ENCODE measurements at places on chromosomes 2 and 18.

- no peak for DNase-seq
These were observed 14.4 kb downstream of the FAM178B start for GRCh38 chr2:96971926-96972444.

GRCh38 chr2:159859583-159859982 is 61.6 kb upstream of the CD302 start:
- no peak for DNase-seq

GRCh38 chr2:109222825-109223471 is 93.9 kb downstream of the SH3RF3 start:
- DNase-seq: no peak

- DNase-seq: no peak
These were observed 302.7 kb upstream of the SMIM21 start for GRCh38 chr18:75730249-75730648.

- DNase-seq: no peak
These were observed 84.9 kb upstream of the ST8SIA3 start for GRCh38 chr18:57267368-57267925.

DNA sequence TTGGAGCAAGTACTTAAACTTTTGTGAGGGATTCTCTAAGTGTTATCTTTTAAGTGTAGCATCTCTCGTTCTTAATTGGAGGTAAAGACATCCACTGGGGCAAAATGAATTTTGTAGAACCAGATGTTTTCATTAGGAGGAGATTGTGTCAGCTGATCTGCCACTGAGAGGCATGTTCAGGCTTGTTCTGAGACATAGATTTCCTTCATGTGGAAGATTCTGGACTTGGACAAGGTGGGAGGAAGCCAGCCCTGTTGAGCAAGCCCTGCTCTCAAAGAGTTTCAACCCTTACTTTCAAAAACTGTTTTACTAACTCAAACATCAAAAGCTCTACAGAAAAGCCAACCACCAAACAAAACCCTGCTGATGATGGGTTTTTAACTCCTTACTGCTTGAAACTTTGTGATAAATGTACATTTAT is 6.5 kb downstream of the MAP4K4 start:
- no peak for DNase-seq

DNA sequence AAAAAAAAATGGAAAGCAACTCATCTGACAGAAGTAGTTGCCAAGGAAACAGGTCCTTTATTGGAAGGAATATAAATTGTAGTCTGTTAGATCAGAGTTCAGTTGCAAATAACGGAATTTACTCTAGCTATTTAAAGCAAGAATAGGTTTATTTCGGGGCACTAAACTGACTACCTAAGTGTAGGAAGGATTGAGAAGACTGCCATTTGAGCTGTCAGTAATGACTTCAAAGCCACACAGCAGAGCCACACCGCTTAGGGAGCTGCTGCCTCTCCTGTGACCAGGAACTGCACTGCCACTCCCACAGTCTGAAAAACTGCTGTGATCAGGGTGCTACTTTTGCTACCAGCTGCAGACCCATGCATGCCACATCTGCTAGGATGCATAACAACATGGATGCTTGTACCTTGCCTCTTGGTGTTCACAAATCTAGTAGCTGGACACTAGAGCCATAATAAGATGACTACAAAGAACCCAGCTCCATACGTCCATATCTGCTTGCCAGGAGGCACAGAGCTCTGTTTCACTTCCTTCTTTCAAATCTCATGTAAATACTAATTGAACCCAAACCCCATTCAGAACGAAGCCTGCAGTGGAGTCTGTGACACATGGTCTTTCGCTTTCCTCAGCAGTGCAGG is 2.2 kb downstream of the DSG2 start:
- no peak for DNase-seq

GRCh38 chr2:176101216-176101830 is 1.7 kb downstream of the HOXD12 start:
- no peak for DNase-seq

DNA sequence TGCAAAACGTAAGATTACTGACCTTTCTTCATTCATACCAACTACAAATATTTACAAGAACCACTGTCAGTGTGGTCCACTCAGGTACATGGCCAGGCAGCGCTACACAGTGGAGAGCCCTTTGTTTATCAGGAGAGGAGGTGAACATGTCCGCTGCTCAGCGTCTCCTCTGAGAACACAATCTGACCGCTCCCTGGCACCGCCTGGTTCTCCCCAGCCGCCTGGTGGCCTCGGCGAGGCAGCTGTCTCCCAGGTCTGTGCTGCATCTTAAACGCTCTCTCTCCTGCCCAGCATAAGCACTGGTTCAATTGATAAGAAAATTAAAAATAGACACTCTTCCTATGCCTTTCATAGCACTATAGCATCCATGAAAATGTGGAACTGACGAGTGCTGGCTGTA is 146.8 kb upstream of the PXDN start:
- no peak for DNase-seq

GRCh38 chr2:219399716-219400478 is 12.2 kb upstream of the DNPEP start:
- DNase-seq: no peak

DNA sequence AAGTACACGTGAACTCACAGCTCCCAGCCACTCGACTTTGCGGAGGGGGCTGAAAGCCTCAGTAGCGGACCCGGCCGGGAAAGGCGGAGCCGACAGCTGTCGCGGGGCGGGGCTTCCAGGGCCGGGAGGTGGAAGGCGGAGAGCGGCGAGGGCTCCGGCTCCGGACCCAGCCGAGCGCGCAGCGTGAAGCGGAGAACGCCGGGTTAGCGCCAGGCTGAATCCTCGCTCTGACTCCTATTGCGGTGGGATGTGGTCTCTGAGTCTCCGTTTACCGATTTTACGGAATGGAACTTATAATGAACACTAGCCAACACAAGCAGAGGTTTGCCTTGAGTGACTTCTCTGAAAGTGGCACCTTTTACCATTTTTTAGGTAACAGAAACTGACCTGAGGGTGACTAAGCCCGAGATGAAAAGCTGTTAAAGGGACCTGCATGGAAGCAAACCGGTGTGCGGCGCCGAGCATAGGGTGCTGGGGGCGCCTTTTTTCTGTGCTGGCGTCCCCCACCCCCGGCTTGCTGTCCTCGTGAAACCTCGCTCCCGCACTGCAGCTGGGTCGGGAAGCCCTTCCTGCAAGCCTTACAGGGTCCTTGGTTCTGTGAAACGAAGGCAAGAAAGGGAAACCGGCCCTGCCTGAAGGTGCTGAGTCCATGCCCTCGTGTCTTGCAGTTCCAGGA is 72.9 kb downstream of the EN1 start:
- DNase-seq: peak; percentile 36

GRCh38 chr2:3610415-3610814 is 15.5 kb downstream of the COLEC11 start:
- no peak for DNase-seq

DNA sequence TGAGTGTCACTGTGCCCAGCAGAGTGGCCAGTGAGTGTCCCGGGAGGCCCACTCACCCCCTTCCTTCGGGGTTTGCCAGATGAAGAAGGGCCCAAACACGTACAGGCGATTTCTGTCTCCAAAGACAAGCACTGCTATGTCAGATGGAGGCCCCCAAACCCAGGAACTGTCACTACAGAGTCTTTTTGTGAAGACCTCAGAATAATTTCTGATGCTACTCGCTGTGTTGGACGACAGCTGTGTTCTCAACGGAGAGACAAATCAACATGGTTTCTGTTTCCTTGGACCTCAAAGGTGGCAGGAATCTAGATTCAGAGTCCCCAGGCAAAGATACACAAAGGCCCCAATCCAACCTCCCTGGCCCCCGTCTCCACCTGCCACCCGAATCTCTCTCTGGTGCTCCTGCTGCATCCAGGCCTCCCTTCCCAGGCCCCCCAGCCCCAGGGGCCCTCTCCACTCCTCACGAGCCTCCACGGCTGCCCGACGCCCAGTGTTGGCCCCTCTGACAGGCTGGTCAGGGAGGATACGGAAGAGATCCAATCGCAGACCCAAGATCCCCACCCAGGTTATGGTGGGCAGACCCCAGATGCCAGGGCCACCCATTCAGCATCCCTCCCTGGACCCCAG is 2.4 kb upstream of the GPR17 start:
- no peak for DNase-seq

DNA sequence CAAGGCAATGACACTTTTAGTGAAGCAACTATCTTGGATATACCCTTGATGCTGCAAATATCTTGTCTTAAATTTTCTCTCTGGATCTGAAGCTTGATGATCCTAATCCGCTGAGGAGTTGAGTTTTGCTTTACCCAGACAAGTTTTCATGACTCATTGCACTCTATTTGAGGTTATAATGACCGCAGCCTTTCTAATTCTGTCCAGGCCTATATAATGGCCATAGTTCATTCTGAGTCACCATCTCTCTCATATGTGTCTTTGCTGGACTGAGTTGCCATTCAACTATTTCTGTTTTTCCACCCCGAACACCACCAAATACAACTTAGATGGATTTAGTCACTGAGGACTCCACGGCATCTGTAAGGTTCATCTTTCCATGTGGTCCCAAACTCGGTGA is 802.1 kb upstream of the FAM98A start:
- DNase-seq: peak; percentile 12

DNA sequence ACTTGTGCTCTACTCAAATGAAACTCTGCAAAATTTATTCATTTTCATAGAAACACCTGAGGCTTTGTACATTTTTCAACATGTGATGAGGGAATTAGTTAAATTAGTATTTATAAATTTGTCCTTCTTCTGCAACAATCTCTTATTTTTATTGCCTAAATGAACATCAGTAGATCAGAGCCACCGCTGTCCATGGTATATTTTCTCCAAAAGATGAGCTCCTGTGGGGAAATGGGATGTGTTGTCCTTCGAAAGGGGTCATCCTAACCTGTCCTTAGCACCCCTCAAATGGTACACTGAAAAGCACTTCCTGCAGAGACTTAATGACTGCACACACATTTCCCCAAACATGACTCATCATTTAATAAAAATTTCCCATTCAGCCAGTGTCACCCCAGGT is 714.6 kb downstream of the MBD2 start:
- no peak for DNase-seq

GRCh38 chr2:182652326-182652725 is 63.7 kb upstream of the DNAJC10 start:
- no peak for DNase-seq

GRCh38 chr2:214575030-214575429 is 164.2 kb downstream of the VWC2L start:
- no peak for DNase-seq

GRCh38 chr18:12233378-12233777 is 20.8 kb upstream of the CIDEA start:
- DNase-seq: peak; percentile 99

DNA sequence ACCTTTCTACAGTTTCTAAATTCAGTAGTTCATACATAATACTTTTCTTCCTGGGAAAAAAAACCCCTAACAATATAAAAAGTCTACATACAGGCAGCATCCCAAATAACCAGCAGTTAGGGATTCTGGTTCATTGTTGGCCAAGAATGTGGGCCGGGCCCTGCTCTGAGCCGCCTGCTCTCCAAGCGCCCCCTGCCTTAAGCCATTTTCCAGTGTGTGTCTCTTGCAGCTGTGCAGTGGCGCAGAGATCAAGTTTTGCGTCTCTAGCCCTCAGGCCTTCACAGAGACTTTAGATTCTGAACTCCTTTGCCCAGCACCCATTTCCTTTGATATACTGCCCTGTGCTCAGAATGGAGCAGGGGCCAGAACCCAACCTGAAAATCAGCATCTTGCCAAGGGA is 32.9 kb downstream of the RMC1 start:
- no peak for DNase-seq

DNA sequence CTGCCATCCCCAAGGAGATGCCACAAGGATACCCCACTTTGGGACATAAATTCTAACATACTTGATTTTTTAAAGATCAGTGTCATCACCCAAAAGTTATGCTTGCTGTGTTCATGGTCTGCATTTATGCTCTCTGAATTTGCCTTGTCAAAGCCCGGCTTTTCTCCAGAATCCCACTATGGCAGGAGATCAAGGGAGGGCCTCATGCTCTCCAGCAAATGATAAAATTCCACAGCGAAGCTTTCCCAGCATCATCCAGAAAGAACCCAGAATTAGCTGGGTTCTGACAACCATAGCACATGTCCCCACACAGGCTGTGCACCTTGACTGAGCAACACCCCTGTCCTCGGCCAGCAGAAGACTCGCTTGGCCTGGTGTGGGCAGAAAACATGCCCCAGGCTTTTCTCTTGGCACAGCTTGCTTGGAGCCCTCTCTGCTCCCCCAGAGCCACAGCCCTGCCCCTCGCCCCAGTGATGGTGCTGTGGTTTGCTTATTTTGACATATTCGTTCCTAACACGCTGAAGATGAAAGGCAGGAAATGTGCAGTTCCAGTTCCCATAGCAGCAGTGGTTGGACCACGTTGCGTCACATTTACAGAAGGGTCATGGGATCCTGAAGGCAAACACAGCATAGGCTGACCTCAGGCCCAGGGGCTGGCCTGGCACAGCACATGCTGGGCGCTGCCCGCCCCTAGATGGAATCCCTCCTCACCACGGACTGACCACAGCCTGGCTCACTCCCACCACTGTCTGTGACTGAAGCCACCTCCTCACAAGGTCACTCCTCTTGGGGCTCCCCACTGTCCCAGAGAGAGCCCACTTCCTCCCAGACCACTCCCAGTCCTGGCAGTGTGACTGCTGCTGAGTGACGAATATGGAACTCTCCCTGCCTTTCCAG is 14.1 kb upstream of the CHRNA1 start:
- DNase-seq: peak; percentile 93

- no peak for DNase-seq
These were observed 319 bp downstream of the ZSCAN30 start for GRCh38 chr18:35289727-35290093.

DNA sequence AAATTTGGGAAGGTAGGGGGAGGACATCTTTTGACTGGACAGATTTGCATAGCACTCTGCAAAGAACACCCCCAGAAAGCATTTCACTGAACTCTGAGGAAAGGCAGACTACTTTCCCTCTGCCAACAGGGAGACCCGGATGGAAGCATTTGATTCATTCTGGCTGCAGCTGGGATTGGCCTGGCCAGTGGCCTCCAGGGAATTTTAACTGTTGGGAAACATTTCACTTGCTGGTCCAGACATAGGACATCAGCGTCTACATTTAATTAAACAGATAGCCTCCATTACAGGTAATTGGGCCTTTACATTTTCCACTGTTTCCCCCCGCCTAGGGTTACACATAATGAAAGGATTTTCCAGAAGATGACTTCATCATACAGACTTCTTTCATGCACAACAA is 92.8 kb downstream of the MARCHF4 start:
- no peak for DNase-seq

Measured in brain microvascular endothelial cell (primary cell).